ENCODE measurements at places on chromosomes 1 and 21.
A peak's percentile ranks its signal among the peaks of the same experiment; 100 is the strongest.

- DNase-seq, result no peak
Measured at GRCh38 chr1:68142461-68142860, 89.9 kb downstream of the WLS start.

DNA sequence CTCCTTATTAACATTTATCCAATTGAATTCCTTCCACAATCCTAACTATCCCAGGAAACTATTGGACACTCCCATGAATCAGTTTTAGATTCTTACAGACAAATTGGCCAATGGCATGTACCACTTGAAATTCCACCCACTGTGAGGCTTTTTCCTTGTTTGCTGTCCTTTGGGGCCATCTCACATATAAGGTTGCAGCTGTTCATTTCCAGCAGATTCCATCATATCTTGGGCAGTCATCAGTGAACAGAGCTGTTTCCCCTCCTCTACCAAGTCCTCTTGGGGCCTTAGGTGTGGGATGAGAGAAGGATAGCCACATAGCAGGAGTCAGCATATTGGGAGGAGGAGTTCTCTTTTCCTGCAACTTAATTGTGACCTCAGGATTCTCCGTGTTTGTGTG, 109.1 kb downstream of the HHAT start:
- DNase-seq, result no peak

- no peak for DNase-seq
Measured at GRCh38 chr1:242002510-242002909, 3.6 kb upstream of the MAP1LC3C start.

DNA sequence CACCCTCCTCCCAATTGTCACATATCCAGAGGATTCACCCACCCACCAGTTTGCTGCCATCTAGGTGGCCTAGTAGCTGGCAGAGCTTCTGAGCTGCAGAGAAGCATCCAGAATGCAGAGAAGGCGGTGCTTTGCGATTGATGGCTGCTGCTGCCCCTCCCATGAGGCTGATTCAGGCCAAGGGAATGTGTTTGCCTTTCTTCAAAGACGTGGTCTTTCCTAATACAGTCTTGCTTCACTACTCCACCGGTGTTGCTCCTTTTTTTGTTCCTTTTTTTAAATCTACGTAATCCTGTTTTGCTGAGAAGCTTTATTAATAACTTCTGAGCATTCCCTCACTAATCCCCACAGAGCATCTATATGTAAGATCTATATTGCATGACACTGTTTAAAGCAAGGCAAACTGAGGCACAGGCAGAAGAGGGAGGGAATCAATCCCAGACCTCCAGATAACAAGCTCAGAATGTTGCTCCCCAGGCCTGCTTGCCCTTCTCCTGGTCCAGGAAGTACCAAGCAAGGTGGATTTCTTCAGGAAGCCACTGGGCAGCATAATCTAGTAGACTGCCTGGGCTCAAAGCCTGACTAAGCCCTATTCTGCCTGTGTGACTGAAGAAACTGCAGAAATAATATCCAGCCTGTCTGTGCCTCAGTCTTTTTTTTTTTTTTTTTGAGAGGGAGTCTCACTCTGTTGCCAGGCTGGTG, 275.5 kb upstream of the FMN2 start:
- DNase-seq, result peak; percentile 47

GRCh38 chr1:200971955-200972711, 51.4 kb downstream of the KIF21B start:
- peak; percentile 30 for DNase-seq
